ENCODE measurements at places on chromosomes 7 and 10. TPM values are rescaled to one million over a fixed set of nuclear protein-coding genes. Genes with fewer than 3 reads are reported as not detected.

Gene GNAT3
- not detected for total RNA-seq

Gene MCM7
- total RNA-seq = 292 TPM

Gene ADAM22
- 0.96 TPM for total RNA-seq

Gene ACSL5
- total RNA-seq = 57.8 TPM

Gene PPP1R3C
- total RNA-seq = not detected

Gene CDNF
- 0.67 TPM for total RNA-seq

Gene BTBD16
- not detected for total RNA-seq

Gene CLEC2L
- not detected for total RNA-seq

Gene MEOX2
- total RNA-seq = not detected

Gene PNLIPRP2
- total RNA-seq = not detected

Gene COL17A1
- not detected for total RNA-seq

Gene DOCK1
- total RNA-seq = not detected

Gene TAS2R3
- 1.8 TPM for total RNA-seq

Gene TRIM50
- not detected for total RNA-seq

Gene EBLN1
- not detected for total RNA-seq

Gene C10orf95
- total RNA-seq = not detected

Gene KCNMA1
- not detected for total RNA-seq

Gene SLC26A3
- not detected for total RNA-seq
